Effector memory CD4-positive, alpha-beta T cell (primary cell): ENCODE measurements at places on chromosomes 12 and 14.
A peak's percentile ranks its signal among the peaks of the same experiment; 100 is the strongest.

DNA sequence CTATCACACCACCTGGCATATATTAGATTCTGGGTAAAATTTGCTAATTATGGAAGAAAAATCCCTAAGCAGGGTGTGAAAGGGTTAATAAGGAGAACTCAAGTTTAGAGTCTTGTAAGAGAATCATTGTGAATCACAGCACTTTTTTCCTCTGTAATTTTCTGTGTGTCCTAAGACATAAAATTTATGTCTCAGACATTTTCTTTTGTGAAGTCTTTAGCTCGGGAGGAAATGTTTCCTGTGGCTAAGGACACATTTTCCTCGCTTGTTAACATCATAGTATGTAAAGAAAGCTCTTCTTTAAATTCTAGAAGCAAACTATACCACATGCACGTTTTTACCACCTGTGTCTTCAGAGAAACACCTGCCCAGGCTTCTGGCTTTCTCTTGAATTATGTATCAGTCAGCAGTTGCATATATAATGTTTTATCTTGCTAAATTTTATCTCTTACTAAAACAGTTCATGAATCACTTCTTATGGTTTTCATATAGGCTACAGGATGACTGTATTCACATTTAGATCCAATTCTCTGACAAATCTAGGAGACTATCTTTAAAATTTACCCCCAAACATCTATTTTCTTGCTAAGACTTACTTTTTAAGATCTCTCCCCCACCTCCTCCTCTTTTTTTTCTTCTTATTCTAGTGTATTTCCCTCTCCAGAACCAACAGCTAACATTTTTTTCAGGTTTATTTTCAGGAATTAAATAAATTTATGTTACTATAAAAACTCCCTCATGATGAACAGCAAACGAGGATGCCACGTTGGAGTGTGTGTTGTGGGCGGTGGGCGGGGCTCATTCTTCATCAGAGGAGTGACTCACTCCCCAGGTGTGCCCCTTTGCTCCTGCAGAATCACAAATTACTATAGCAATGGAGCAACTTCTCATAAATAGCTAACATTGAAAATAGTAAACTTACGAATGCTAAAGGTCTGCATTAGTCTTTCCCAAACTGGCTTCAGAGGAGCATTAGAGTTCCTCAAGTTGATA is 11.6 kb upstream of the CSRP2 start:
- no peak for DNase-seq

DNA sequence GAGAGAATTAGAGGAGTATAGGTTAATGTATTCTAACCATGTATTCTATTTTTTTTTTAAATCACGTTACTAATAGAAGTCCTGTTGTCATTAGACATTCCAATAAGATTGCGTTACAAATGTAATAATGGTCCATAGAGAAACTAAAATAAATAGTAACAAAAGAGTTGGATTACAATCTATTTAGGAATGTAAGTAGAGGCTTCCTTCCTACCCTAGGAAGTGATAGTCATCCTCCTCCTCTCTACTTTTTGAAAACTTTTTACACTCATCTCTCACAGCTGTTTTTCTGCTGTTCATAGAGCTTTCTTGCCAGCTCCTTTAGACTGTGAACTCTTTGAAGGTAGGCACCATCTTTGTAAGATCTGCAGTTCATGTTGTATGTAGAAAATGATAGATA is 23.6 kb downstream of the TRHDE start:
- DNase-seq, result no peak

GRCh38 chr12:26768611-26769603 is 64.1 kb downstream of the ITPR2 start:
- no peak for DNase-seq

- no peak for DNase-seq
Measured at GRCh38 chr12:106072751-106073150, 66.0 kb downstream of the NUAK1 start.

DNA sequence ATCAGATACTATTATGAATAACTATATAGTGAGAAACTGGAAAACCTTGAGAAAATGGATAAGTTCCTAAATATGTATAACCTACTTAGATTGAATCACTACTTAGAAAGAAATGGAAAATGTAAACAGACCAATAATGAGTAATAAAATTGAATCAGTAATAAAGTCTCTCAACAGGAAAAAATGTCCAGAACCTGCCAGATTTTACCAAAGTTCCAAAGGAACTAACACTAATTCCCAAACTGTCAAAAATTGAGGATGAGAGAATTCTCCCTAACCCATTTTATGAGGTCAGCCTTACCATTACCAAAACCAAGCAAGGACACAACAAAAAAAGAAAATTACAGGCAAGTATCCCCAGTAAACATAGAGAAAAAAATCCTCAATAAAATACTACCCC is 272.0 kb downstream of the RPAP3 start:
- DNase-seq, result no peak

DNA sequence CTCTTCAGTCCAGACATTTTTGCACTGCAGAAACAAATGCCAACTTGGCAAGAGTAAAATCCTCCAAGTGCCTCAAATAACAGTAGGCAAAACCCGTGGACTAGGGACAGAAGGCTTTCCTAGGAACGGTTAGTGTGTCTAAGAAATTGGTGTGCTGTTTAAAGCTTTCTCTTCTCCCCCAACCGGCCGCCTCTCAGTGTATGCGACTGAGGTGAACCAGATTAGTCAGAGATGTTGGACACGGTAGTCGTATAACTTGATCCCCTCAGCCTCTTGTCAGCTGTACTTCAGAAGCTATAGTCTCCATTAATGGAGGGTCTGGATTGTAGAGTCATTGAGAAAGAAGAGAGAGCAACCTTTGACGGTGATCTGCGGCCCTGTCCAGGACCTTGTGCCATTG is 21.7 kb downstream of the PPFIBP1 start:
- no peak for DNase-seq

- DNase-seq, result no peak
Measured at GRCh38 chr12:24396224-24396623, 446.8 kb upstream of the SOX5 start.

DNA sequence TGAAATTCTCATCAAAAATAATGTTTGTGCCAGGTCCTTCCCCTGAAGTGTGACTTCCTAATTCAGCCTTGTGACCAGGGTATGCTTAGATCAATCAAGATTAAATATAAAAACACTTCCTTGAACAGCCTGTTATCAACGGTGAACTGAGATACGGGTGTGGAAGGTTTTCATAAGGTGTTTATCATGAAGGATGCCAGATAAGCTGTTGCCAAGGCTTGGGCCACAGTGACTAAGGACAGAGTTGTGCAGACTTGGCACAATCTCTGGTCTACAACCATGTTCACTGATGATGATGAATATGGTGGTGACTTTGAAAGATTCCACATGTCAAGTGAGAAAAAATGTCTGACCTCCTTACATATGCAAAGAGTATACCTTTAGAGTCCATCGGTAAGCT is 51.3 kb upstream of the LIN7A start:
- DNase-seq, result no peak

DNA sequence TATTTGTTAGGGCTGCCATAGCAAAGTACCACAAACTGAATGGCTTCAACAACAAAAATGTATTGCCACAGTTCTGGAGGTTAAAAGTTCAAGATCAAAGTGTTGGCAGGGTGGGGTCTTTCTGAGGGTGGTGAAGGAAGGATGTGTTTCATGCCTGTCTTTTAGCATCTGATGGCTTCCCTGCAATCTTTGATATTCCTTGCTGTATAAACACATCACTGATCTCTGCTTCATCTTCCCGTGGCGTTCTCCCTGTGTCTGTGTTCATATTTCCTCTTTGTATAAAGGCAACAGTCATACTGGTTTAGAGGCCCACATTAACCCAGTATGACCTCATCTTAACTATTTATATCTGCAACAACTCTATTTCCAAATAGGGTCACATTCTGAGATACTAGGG is 167.5 kb downstream of the BTG1 start:
- peak; percentile 39 for DNase-seq

GRCh38 chr12:93794738-93795137 is 117.6 kb downstream of the CRADD start:
- DNase-seq, result no peak

- DNase-seq, result no peak
Measured at GRCh38 chr14:64364907-64365306, 23.2 kb upstream of the MTHFD1 start.

- no peak for DNase-seq
Measured at GRCh38 chr12:39070775-39071174, 165.4 kb upstream of the CPNE8 start.

DNA sequence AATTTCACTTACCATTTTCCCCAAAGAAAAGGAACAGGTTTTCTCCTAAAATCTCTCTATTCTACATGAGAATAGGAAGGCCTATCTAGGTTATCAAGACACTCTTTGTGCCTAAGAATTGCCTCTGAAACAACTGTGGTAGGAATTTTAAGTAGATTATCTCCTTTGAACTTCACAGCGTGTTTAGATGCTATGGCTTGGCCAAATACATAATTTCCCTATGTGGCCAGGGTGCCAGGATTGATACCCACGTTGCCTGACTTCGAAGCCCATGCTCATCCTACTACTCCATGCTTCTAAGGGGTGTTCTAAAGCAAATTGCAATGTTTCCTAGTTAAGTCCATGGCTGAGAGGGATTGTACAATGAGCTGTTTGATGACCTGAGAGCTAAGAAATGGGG is 241.5 kb upstream of the FBXO33 start:
- no peak for DNase-seq

- DNase-seq, result no peak
Measured at GRCh38 chr14:34065236-34065635, 114.4 kb upstream of the EGLN3 start.

DNA sequence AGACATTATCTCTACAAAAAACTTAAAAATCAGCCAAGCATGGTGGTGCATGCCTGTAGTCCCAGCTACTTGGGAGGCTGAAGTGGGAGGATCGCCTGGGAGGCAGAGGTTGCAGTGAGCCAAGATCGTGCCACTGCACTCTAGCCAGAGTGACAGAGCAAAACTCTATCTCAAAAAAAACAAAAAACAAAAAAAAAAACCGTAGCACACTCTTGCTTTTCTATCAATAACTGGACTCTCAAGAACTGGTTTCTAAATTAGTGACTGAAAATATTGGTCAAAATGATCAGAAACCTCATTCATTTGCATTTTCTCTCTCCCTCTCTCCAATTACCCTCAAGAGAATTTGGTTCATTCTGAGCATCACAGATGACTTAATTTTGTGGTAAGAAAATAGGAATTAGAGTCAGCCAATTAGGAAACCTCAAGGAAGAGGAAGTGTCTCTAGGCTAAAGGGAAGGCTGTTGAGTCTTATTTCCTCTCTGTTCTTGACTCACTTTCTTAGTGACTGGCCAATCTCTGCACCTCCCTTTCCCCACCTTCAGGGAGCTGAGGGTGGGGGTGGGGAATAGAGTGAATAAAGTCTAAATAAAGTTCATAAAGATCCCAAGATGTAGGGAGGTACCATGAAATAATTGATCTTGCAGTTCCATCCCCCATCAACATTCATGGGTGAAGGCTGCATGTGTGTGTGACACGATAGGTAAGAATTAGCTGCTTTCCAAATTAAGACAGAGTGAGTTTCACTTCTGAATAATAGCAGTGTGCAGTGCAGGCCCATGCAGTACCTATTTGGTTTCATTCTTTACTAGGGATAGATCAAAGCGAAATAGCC is 6.8 kb upstream of the PSMA6 start:
- no peak for DNase-seq

DNA sequence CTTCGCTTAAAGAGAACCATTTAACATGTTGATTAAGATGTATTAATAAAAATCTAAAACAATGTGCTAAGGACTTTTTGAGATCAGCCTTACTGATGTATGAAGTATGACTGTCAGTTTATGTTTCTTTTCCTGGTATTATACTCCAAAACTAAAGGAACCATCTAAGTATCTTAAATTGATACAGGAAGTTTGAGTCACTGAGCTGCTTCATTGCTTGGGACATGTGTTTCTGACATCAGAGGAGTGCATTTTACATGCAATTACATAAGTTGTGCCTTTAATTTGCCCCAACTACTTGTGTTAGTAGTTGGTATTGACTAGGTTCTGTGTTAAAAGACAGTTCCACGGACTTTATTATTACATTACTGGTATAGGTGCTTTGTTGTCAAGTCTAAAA is 50.9 kb downstream of the PROX2 start:
- DNase-seq, result no peak

DNA sequence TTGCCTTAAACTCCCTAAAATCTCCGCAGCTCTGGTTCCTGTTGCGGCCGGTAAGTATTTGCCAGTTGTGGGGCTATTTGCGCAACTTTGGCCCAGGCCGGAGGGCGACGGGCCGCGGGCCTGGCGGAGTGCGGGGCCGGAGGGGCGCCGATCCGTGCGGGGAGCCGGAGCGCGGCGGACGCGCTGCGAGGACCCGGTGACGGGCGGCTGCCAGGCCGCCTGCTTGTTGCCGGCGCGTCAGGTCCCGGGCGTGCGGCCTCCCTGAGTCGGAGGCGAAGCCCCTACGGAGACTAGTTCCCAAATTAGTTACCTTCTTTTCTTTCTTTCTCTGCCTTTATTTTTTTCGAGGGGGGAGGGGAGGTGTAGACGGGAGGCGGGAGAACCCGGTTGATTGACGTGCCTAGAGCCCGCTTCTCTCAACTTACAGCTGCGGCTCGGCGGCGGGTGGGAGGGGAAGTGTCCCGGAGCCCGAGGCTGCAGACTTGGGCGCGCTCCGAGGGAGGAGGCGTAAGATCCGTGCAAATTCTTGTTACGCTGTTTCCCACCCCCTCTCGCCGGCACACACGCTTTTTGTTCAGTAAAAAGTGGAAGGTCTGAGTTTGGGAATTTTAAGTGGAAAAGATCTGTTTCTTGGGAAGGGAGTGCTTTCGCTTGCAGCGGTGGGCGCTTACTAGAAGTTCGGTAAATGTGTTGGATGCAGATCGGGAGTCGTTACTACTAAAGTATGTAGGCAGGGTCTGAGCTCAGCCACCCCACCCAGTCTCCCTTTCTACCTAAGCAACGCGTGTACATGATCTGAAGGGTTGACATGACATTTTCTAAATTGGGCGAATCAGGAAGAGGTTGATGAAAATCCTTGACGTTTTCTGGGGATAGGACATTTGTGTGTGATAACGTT is 576 bp downstream of the ZBTB1 start:
- DNase-seq, result peak; percentile 74

DNA sequence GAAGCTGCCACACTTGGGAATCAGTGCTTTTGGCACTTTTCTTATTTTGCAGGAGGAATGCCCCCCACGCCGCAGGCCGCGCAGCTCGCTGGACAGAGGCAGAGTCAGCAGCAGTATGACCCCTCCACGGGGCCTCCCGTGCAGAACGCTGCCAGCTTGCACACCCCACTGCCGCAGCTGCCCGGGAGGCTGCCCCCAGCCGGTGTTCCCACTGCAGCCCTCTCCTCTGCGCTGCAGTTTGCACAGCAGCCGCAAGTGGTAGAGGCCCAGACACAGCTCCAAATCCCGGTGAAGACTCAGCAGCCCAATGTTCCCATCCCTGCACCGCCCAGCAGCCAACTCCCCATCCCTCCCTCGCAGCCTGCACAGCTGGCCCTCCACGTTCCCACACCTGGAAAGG is 32.3 kb downstream of the EP400 start:
- DNase-seq, result no peak

DNA sequence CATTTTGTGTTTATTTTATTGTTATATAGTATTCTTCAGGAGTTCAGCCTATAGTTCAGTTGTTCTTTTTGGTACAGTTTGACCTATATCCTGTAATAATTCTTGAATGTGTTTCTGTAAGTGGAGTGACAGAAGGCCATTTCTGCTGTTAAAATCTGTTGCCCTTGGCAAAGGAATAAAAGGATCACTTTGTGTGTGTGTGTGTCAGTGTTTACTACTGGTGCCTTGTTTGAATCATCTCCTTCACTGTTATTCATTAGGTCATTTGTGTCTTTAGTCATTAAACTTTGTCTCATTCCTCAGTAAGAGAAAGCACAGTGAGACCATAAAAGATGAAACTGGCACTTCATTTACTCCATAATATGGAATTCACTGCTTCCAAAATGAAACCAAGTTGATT is 130.7 kb downstream of the TMTC2 start:
- DNase-seq, result no peak

GRCh38 chr12:106771425-106771824 is 3.1 kb upstream of the RIC8B start:
- DNase-seq, result no peak
